ENCODE measurements at places on chromosomes 3 and 15. TPM values are rescaled to one million over a fixed set of nuclear protein-coding genes. Genes with fewer than 3 reads are reported as not detected.

The A4GNT gene
- total RNA-seq, result 0.40 TPM

The SENP8 gene
- 3.5 TPM for total RNA-seq

The LSAMP gene
- total RNA-seq, result 11.5 TPM

DNA sequence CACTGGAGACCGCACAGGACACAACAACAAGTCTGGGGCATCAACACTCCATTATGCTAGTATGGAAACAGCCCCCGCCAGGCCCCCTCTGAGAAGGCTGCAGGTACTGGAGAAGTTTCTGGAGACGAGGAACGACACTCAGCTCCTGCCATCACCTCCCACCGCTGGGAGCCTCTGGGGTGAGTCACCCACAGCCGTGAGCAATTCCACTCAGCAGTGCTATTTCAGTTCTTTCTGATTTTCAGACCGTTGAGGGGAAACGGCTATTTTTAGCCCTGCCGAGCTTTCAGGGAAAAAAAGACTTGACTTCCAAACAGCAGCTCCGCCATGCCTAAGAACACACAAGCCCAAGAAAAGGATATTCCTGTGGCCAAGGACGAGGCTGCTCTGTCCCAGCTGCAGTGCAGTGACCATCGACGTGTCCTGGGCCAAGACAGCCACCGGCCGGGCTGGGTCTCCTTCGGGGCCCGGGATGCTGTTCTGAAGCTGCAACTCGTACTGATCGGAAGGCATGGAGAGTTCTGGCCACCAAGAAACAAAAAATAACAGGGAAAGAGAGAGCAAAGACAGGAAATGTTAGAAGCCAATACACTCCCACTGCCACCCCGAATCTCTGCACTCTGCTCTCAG lies 40.8 kb downstream of the NUP210 start:
- DNase-seq, result no peak

DNA sequence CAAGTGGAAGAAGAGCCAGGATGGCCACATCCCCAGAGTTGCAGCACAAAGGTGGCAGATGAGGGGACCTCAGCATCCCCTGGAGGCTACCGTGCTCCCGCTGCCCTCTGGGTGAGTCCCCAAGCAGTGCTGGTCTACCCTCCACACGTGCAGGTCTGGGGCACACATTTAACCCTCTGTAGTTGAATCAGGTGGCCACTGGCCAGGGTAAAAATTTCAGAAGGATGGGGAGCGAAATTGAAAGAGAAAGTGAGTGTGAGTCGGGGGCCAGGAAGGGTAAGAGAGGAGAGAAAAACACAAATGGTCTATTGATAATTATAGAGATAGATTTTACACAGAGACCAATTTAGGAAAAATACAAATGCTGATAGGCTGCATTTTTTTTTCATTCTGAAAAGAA lies 139.5 kb upstream of the EIF1B start:
- peak; percentile 12 for DNase-seq

DNA sequence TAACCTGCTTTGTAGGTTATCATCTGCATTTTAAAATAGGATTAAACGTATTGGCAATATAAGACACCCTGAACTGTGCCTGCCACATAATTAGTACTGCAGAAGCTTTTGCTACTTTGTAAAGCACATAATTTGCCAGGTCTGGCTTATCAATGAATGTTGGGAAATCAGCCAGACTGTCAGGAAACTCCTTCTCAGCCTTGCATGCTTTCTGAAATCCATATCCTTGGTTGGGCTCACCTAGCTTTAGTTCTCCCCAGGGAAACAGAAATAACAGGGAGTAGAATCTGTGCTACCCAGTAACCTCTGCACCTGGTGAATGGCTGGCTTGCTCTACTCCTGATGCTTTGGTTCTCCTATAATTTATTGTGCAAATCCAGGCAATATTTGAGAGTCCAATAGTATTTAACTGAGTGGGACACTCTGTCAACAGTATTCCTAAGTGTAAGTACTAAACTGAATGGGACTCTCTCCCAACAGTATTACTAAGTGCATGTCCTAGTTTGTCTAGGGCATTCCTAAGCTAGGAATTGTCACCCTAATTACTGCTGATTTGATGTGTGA lies 354.5 kb downstream of the WDR72 start:
- DNase-seq, result no peak

- no peak for DNase-seq
Observed at GRCh38 chr3:187841560-187841959, 96.3 kb upstream of the BCL6 start.

DNA sequence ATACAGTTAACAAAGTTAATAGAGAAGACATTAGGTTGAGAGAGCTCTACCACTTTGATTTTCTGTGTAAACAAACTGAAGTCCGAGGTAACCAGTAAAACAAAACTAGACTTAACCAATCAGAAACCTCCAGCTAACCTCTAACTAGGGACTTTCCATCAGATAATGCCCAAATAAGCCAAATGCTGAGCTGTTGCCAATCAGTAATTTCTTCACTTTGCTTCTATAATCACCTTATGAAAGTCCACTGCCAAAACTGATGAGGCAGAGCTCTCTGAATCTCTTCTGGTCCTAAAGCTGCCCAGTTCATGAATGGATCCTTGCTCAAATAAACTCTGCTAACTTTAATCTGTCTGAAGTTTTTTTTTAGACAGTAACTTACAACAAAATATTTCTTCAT lies 448.0 kb upstream of the NECTIN3 start:
- DNase-seq, result no peak

- DNase-seq, result no peak
Observed at GRCh38 chr3:134059671-134060560, 30.2 kb upstream of the SLCO2A1 start.

DNA sequence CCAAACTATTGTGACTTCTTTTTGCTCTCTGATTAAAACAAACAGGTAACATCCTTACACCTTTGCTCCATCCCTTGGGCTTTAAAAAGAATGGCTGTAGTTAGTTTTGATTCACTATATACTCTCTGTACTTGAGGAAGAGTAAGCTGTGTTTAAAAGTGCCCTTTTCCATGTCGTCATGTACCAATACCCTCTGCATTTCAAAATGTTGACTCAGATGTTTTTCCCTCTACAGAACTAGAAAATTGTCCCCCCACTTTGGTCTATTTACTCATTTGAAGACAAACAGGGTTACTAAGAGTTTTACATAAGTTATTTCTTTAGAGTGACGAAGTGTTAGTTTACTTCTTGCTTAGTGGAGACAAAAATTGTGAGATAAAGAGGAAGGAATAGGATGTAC lies 62.7 kb downstream of the TASOR start:
- DNase-seq, result no peak

DNA sequence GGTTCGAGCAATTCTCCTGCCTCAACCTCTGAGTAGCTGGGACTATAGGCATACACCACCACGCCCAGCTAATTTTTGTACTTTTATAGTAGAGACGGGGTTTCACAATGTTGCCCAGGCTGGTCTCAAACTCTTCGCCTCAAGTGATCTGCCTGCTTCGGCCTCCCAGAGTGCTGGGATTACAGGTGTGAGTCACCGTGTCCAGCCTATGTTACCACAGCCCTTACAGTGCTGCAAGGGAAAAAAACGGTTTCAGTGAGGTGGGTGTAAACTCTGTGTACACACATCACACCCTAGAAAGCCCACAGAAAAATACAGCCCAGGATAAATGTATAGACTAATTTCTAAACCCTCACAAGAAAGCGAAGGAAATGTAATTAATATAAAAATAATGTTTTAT lies 103.5 kb upstream of the AKAP13 start:
- no peak for DNase-seq

- no peak for DNase-seq
Observed at GRCh38 chr3:24684506-24685023, 189.9 kb upstream of the THRB start.

Measured in upper lobe of left lung (tissue), 6 donors.